ENCODE measurements at places on chromosomes 7 and 10. TPM values are rescaled to one million over a fixed set of nuclear protein-coding genes. Genes with fewer than 3 reads are reported as not detected.

GRCh38 chr7:54837168-54837567, 78.2 kb upstream of the SEC61G start:
- no peak for DNase-seq

DNA sequence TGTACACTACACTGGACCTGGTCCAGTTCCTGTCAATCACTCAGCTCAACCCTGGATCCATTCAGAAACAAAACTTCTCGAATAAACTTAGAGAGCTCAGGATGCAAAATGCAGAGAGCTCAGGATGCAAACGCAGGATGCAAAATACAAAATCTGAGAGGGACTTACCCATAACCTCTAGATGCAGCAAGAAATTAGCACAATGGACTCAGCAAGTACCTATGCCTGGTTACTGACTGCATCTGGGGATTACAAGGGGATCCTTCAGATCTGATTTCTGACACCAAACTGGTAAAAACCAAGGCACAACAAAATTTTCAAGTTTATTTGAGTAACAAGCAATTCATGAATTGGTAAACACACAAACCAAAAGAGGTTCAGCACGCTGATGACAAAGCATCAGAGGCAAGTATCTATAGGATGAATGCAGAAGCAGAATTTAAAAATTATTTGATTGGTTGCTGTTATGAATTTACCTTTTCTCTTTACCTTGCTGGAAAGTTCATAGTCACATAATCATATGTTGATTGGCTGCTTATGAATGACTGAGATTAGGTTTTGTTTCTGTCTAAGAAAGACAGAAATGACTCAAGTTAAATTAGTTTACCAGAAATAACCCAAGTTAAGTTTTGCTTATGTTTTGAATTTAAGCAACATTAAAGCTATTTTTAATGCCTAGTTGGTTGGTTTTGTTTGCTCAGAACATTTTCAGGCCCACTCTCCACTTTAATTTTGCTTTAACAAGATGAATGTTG, 11.4 kb downstream of the GIMAP6 start:
- DNase-seq, result no peak

- no peak for DNase-seq
Measured at GRCh38 chr10:28411648-28412047, 108.8 kb upstream of the MPP7 start.

- no peak for DNase-seq
Measured at GRCh38 chr7:39464350-39465054, 101.7 kb upstream of the YAE1 start.

Gene FAM204A
- polyA plus RNA-seq, result 83.3 TPM

Gene CACNA2D1
- 30.7 TPM for polyA plus RNA-seq

Gene SYT15B
- 2.3 TPM for polyA plus RNA-seq

- DNase-seq, result no peak
Measured at GRCh38 chr7:134327896-134328295, 11.2 kb upstream of the SLC35B4 start.

- DNase-seq, result no peak
Measured at GRCh38 chr7:36806891-36807290, 82.6 kb upstream of the AOAH start.

GRCh38 chr10:79586933-79587332, 23.8 kb upstream of the SFTPA1 start:
- DNase-seq, result no peak

GRCh38 chr7:46652317-46652716, 731.2 kb upstream of the IGFBP3 start:
- DNase-seq, result no peak

DNA sequence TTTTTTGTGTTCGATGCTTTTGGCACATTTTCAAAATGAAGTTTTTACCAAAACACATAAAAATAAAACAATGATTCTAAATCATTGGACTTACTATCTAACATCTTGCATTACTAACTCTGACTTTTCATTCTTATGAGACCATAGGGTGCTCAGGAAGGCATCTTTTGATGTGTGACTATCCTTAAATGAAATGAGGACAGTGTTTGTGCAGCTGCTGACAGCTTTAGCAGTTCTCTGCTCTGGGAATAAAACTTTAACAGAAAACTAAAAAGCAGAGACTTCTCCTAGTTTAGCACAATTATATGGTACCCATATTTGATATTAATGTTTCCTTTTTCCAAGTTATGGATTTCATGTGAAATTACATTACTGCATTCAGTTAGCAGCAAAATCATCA, 471.6 kb downstream of the ARL4A start:
- no peak for DNase-seq

DNA sequence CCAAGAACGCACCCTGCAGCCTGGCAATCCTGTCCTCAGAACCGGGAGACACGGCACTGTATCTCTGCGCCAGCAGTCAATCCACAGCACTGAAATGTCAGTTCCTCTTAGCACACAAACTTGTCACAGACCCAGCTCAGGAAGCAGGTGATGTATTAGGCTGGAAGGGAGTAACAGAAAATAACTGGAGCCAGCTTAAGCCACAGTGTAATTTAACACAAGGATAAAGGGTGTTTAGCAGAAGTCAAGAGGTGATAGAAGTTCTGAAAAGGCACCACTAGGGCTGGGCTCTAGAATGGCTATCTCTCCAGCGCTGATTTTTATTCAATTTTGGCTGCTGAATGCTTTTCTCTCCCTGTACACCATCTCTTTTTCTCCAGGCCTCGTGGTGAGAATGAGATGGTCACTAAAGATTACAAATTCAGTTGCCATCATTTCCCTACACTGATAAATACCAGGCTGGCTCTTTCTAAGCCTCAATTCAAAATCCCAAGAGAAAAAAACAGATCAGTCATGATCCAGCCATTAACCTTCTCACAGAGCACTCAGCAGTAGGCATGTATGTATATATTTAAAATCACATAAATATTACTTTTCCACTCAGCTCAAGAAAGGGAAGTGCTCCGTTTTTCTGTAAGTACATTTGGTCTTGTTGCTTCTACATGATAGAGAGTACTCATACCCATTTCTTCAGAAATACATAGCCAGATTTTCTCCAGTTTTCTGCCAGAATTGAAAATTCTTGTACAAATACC, 102.7 kb upstream of the PRSS1 start:
- no peak for DNase-seq
